Large intestine (tissue), 12 donors: ENCODE measurements at places on chromosomes 3 and 15. TPM values are rescaled to one million over a fixed set of nuclear protein-coding genes. Genes with fewer than 3 reads are reported as not detected.

DNA sequence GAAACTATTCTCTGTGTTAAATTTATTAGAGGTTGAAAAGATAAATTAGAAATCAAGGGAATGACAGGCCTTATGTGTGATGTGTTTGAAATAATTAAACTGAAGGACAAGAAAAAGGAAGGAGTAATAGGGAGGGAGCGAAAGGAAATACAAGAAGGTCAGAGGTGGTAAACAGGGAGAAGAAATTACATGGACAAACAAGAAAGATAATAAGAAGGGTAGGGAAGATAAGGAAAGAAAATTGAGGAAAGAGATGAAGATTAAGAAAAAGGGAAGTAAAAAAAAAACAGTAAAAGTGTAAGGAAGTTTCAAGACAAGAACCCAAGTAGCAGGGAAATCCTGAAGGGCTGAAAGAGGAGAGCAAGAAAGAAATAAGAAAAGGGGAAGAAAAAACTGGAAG, 26.2 kb upstream of the ANXA2 start:
- H3K4me3 ChIP-seq: no peak overlapping the region
- no peak for DNase-seq
- peaks cover 10% of the 10 kb centered on the region for H3K4me1 ChIP-seq
- H3K36me3 ChIP-seq: peaks cover 17% of the 10 kb centered on the region
- peak overlapping the region; percentile 25 for H3K27ac ChIP-seq
- no peaks in the 10 kb centered on the region for H3K27me3 ChIP-seq

Gene DLEC1
- 1.2 TPM for polyA plus RNA-seq

Gene OR5K2
- polyA plus RNA-seq: 0.40 TPM

GRCh38 chr3:41502023-41502422, 302.7 kb downstream of the CTNNB1 start:
- H3K4me3 ChIP-seq: no peak overlapping the region
- no peak overlapping the region for H3K27ac ChIP-seq
- no peaks in the 10 kb centered on the region for H3K27me3 ChIP-seq
- H3K4me1 ChIP-seq: no peaks in the 10 kb centered on the region
- DNase-seq: no peak
